ENCODE measurements at places on chromosomes 7 and 10.

GRCh38 chr7:110090110-110090820, 1000.7 kb upstream of the LRRN3 start:
- DNase-seq: no peak

DNA sequence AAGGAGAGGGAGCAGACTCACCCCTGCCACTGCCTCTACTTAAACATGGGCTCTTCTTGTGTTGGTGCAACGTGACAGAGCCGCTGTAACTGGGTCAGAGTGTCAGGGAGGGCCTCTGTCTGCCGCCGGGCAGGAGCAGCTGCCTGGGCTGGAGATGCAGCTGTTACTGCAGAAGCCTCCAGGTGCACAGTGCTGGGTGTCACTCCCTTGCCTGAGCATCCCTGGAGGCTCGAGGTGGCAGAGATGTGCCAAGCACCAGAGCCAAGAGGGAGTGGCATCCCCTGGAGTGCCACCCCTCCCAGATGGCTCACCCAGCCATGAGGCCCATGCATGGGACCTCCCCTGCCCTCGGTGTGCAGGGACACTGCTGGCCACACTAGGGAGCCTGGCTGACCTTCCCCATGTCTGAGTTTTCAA, 145.7 kb downstream of the PRPF18 start:
- DNase-seq: no peak

- DNase-seq: no peak
These were observed 57.9 kb upstream of the EXOC6 start for GRCh38 chr10:92790440-92790839.

- peak; percentile 24 for DNase-seq
These were observed 196.0 kb downstream of the MAD1L1 start for GRCh38 chr7:2036786-2037185.

- DNase-seq: no peak
These were observed 13.3 kb upstream of the SLC18A3 start for GRCh38 chr10:49596836-49597235.

- no peak for DNase-seq
These were observed 128.5 kb upstream of the STEAP1 start for GRCh38 chr7:90025771-90026170.

DNA sequence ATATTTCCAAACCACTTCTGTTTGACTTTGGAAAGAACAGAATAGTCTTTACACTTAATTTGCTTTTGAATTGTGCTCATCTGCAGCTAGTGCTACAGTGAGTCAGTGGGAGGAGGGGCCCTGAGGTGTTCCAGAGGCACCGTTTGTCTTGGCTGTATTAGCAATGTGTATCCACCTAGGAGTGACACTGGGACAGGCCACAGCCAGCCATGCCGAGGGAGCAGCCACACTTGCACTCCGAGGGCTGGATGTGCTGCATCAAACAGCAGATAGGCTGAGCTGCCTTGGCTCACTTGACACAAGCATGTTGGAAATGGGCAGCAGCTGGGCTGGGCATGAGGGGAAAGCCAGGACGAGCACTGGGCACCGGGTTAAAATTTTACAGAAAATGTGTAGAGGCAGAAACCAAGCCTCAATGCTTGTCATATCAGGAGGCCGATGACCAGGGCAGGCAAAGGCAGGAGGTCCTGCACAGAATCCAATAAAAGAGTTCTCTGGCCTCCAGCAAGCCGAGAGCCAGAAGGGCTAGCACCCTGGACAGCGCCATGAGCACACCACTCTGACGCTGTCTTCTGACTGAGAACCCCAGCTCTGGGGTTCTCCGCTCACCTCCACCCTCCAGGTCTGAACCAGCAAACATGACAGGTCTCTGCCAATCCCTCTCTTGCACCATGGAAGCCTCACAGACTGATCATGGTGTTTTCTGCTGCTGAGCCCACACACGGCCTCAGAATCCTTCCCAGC, 163.3 kb downstream of the GRID1 start:
- DNase-seq: no peak

- no peak for DNase-seq
These were observed 412.6 kb upstream of the SHH start for GRCh38 chr7:156224833-156225225.

- no peak for DNase-seq
These were observed 42.0 kb downstream of the PTER start for GRCh38 chr10:16478801-16479200.

DNA sequence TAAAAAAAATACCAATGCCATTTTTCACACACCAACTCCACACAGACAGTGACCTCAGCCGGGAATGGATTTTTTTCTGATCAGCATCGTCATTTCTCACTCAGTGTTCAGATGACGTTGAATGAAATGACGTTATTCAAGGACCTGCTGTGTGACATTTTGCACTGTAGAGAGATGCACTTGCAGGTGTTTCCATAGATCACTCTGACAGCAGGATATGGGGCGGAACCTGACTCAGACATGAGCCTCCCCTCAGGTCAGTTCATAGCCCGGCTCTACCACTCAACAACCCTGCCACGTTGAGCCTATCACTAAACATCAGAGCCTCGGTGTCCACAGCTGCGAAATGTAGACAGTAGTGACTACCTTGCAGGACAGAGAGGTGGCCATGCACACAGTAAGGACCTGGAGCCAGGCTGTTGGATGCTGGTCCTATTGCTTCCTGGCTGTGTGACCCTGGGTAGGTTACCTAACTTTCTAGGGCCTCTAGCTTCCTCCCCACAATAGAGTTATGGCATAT, 41.4 kb upstream of the ANTXRL start:
- no peak for DNase-seq

DNA sequence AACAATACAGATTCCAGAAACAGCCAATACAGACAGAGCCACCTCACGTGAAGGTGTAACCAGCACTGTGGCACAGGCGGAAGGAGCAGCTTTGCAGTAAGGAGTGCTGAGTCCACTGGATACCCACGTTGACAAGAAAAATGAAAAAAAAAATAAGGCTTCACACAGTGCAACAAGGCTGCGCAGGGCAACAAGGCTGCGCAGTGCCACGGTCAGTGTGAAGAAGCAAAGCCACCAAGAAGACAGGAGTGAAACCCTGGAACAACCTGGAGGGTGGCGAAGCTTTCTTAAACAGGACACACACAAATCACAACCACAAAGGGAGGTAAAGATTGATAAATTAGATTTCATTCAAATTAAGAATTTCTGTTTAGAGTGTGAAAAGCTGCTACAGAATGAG, 204.0 kb downstream of the MAD1L1 start:
- DNase-seq: no peak

DNA sequence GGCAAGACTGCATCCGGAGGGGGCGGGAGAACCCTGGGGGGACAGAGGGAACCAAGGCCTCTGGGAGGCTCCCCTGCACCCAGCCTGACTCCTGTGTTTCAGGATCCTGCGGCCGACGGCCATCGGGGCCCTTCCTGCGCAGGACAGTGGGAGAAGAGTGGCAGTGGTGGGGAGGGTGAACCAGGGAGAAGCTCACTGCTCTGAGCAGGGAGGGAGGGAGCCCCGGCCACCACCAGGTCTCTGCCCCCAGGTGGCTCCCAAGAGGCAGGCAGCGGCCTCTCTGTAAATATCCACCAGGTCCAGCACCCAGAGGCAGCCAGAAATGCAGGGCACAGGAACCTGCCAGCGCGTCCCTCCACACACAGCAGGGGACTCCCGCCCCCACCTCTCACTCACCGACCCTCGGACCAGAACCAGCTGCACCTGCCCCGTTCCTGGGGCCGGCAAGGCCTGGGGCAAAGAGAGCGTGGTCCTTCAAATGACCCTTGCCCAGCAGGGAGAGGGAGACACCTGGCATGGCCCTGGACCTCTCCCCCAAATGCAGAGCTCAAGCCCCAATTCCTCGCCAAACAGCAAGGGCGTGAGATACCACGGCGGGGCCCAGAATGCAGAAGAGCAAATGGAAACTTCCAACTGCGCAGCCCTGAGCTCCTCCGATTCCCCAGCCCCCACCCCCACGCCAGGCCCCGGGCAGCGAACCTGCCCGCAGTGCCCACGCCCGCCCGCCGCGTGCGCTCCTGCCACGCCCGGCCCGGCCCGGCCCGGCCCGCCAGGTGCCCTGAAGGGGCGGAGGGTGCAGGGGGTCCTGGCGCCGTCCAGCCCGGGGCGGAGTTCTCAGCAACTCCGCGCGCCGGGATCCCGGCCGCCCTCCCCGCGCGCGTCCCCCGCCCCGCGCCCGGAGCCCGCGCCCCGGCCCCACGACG, 805 bp downstream of the RASGEF1A start:
- DNase-seq: peak; percentile 48

DNA sequence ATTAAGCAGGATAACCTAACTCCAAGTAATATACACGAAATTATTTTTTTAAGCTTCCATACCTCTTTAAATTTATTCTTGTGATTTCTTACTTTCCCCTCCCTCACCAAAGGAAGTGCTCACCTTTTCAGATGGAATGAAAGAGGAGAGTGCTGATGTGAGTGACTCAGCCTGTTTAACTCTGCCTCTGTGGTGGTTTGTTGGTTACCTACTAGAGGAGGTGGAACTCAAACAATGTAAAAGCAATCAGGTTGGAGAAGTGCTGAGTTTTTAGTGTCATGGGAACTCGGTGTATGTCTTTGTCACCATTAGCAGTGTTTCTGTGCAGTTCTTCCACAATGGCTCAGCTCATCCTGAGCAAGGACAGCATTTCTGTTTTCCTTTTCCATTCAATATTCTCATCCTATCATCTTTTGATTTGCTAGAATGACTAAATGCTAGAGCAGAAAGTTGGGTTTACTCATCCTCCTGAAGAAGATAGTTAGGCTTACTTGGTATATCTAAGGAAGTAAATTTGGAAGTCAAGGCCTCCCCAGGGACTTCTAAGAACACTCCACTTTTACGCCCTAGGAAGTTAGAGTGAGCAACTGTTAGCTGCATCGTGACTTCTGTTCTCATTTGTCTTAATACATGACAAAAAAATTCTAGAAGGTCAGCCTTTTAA, 6.0 kb downstream of the ADD3 start:
- no peak for DNase-seq

DNA sequence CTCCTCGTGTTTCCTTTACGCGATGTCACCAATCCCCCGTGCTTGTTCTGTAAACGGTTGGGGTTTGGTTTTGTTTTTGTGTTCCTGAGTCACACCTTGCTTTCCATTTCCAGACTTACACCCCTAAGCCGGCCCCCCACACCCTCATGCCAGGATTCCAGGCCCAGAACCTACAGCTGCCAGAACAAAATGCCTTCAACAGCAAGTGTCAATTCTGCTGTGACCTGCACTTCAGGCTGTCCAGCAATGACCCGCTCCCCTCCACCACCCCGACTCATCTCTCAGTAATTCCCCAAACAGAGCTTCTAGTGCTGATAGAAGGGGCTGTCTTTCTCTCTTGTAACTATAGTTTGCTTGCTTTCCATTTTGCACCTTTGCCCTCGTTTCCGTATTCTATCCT, 722.1 kb upstream of the CELF2 start:
- DNase-seq: no peak

DNA sequence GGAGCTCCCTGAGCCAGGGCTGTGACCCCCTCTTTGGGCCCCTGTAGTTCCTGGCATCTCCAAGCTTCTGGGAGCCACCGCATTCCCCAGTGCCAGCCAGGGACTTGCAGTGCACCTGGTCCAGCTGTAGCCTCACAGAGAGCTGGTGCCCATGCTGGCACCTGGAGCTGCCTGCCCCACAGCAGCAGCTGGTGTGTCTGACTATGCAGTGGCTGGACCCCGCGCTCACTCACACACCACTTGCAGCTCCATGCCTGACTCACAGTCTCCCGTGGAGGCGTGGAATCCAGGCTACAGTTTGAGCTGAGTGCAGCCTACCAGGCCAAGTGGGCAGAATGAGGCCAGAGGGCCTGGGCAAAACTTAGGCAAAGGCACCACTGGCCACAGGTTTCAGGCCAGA, 102.2 kb upstream of the NAMPT start:
- no peak for DNase-seq

DNA sequence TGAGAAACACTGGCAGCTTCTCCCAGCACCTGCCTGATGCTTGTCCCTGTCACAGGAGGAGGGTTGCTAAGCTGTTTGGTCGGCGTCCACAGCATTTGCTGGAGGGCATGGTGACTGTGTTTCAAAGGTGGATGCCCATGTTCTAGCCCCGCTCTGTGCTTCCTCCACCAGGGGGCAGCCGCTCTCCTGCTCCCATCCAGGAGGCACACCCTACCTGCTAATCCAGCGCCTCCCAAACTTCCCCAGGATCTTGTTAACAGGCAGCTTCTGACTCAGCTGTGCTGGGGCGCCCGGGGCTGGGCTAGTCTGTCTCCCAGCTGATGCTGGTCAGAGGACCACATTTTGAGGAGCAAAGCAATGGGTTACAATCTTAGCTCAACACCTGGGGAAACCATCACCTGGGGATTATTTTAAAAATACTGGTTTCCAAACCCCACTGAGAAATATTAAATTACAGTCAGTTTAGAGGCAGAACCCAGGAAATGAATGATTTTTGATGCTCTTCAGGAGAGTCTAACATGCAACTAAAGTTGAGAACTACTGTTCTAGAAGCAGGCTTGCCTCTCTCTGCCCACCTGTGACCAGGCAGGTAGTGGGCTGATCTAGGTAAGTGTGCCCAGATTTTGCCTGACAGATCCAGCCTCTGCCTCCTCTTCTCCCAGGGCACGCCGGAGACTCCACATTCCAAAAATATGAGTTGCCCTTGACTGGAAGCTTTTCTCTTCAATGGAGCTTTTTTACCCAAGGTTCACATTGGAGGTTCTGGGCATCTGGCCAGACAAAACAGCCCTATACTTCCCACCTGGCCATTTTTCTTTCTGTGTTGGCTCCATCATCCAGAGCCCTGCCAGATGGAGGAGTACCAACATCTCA, 92.7 kb upstream of the GPR26 start:
- DNase-seq: no peak

All from Right ventricle myocardium superior (tissue), 1 donor.